SK-MEL-5 (cell line): ENCODE measurements at places on chromosomes 7 and 10.

GRCh38 chr7:16027396-16027795, 340.9 kb upstream of the MEOX2 start:
- no peak for DNase-seq

GRCh38 chr7:95881597-95881996, 109.2 kb downstream of the DYNC1I1 start:
- no peak for DNase-seq

DNA sequence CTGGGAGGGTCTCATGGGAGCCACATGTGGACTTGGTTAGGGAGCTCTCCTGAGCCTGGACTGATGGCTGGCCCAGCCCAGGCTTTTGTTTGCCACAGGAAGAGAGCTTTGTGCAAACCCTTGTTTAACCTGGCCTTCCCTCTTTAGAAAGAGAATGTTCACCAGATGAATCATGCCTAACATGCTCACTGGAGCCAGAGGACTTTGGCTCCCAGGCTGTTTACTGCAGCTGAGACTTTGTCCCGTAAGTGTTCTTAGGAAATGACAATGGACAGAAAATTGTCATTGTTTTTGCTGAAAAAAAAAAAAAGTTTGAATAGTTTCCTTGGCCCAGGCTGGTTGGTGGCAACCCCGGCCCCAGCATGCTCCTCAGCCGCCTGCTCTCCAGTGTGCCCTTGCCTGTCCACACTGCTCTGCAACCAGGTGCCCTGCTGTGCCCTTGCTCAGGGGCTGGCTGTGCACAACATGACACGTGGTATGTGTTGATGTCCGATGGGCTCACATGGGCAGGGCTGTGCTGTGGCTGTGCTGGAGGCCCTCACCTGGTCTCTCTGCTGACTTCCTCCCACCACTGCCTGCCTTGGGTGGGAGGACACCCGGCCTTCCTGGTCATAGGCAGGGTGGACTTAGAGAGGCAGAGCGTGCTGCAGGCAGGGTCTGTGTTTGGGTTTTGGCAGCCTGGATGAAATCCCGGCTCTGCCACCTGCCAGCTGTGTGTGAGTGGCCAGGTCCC, 215.3 kb upstream of the ZNF32 start:
- DNase-seq = no peak

GRCh38 chr10:36182179-36182566, 540.1 kb upstream of the FZD8 start:
- DNase-seq = no peak

GRCh38 chr7:32381024-32381601, 109.1 kb downstream of the LSM5 start:
- DNase-seq = peak; percentile 35

DNA sequence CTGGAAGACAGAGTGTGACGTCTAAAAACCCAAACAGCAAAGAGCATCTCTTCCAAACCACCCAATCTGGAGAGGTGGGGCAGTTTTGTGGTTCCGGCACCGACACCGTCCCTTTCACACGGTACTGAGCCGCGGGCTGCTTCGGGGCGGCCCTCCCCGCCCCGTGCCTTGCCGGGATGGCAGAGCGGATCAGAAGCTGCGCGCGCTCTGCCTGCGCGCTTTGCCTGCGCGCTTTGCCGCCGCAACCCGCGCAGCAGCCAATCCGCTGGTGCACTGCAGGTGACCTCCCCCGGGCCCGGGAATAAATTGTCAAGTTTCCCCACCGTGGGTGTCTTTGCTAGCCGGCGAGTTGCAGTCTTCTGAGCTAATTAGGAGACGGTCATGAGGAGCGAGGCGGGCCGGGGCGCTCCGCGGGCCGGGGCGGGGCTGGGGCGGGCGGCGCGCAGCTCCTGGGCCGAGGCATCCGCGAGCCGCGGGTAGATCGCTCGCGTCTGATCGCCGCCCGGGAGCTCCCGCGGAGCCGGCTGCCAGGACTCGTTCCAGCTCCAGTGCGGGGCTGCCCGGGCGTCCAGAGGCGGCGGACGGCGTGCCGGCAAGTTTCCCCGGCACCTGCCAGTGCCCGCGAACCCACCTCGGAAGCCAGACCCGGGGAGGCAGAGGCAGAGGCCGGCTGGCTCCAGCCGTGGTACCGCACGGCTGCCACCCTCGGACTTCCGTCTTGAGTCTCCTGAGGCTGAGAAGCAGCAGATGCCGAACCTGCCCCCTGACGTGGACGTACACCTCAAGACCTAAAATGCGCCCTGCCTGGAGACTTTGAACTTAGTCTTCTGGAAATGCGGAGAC, 536.0 kb upstream of the GALNT17 start:
- DNase-seq = no peak

GRCh38 chr10:62348029-62348428, 26.1 kb upstream of the ZNF365 start:
- DNase-seq = no peak

DNA sequence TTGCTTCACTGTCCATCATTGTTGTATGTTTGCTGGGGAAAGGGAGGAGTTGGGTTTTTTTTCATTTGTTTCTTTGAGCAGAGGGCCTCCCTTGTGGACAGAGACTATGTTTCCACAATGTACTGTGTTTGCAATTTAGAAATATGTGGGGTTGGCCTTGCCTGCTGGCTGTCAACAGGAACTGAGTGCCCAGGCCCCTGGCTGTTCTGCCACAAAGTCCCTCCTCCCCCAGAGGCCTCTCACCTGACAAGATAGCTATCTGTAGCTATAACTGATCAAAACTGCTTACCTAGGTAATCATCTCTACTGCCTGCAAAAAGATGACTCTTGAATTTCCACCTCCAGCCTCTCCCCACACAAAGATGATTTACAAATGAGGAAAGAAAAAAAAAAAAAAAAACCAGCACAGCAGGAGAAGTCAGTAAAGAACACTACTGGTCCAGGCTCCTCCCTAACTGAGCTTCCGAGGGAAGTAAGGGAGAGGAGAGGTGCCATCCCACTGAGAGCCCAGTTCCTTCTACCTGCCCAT, 121.8 kb downstream of the SGMS1 start:
- DNase-seq = no peak

- DNase-seq = no peak
These were observed 106.4 kb downstream of the EGFR start for GRCh38 chr7:55124989-55125875.

GRCh38 chr7:130305433-130306042, 12.6 kb downstream of the CPA4 start:
- DNase-seq = no peak

GRCh38 chr10:120336911-120337540, 120.0 kb upstream of the PLPP4 start:
- DNase-seq = peak; percentile 70

- DNase-seq = peak; percentile 23
These were observed 112.7 kb downstream of the CDH23 start for GRCh38 chr10:71509444-71509843.

DNA sequence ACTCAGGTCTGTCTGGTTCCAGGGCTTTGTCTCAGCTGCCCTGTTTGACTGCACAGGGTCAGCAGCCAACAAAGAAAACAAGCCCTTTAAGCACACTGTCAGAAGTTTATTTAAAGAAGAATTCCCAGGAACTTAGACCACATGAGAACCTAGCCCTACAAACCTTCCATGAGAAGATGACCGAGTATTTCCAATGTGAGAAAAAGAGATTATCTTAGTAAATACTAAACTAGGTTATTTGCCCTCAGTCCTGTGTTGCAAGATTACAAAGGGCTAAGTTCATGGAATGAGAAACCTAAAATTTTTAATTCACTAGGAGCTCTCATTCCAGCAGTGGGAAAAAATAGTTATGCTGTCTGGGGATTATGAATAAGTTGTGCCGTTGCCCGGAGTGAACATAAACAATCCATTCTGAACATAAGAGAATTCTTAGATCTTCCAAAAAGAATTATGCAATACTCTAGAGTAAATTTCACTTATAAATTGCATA, 46.7 kb downstream of the NOC3L start:
- DNase-seq = no peak

GRCh38 chr10:1180836-1181235, 124.7 kb downstream of the WDR37 start:
- no peak for DNase-seq

GRCh38 chr10:47323636-47324296, 1.5 kb downstream of the GDF2 start:
- no peak for DNase-seq

GRCh38 chr7:139341776-139342226, 664 bp downstream of the FMC1 start:
- no peak for DNase-seq

- DNase-seq = no peak
These were observed 14.0 kb downstream of the ITPRIP start for GRCh38 chr10:104324221-104324686.
